ENCODE measurements at places on chromosomes 16 and 17. TPM values are rescaled to one million over a fixed set of nuclear protein-coding genes. Genes with fewer than 3 reads are reported as not detected.

GDPD3 gene
- 3.4 TPM for total RNA-seq

PPY gene
- total RNA-seq: not detected

C17orf100 gene
- total RNA-seq: 1.5 TPM

TMEM94 gene
- 61.5 TPM for total RNA-seq

FAM171A2 gene
- total RNA-seq: 0.36 TPM

BMERB1 gene
- total RNA-seq: 23.2 TPM

SMIM36 gene
- total RNA-seq: not detected

BCL6B gene
- 1.0 TPM for total RNA-seq

AOC3 gene
- 1.0 TPM for total RNA-seq

ITGB4 gene
- 1.9 TPM for total RNA-seq

PLLP gene
- total RNA-seq: 0.17 TPM

NUPR1 gene
- not detected for total RNA-seq

NXPH3 gene
- 0.17 TPM for total RNA-seq

G6PC1 gene
- not detected for total RNA-seq

SRRM2 gene
- 521 TPM for total RNA-seq

CFAP97D1 gene
- total RNA-seq: not detected
